ENCODE measurements at places on chromosomes 4 and X.

DNA sequence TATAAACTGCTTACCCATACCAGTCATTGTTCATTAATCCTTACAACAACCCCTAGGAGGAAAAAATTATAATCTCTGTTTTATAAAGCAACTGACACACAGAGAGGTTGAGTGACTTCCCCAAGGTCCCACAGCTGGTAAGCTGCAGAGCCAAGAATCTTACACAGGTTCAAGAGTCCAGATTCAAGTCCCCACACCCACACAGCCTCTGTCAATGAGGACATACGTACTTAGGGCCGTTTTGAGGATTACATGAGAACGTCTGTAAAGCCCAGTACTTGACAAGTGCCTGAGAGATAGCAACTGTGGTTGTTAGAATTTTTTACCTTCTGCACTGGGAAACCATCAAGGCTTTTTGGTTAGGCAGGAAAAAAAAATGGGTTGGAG is 556 bp upstream of the SLC25A43 start:
- no peak for DNase-seq

DNA sequence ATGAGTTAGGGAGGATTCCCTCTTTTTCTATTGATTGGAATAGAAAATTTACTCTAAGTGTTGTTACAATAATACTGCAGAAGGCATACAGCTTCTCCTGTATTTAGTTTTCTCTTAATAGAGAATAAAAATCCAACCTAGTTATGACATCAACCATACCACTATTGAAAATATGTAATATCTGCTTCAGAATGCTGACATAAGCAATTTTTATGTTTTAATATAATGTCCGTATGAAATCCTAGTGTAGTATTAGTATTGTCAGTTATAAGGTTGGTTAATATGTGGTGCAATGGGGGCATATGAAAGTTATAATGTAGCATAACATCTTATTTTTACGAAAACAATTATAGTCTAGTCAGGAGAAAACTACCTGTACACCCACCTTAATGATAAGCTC is 68.2 kb downstream of the HEPH start:
- no peak for DNase-seq

GRCh38 chr4:7871356-7871755 is 68.3 kb downstream of the AFAP1 start:
- no peak for DNase-seq

DNA sequence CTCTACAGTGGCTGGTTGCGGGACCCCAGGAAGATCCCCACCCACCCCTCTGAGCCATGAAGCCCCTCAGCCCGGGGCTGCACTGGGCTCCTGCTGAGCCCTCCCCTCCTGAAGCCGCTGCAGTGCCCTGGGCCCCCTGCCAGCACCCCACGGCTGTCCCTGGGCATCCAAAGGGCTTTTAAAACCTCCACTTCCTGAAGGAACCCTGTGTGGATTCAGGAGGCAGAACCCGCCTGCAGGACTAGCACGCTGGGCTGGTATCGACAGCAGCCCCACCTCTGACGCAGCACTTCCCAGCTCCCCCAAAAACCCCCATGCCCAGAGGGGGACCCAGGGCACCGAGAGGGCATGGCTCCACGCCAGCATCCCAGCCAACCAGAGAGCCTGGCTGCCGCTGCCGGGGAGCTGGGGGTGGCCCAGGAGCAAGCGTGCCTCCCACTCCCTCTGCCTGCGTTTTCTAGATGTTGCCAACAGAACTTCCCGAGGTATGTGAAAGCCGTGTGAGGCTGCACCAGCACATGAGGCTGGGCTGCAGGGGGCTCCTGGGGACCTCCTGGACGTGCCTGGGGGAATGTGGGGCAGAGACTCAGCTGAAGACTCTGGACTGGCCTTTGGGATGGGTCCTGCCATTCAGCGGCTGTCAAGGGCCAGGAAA is 6.3 kb downstream of the MXD4 start:
- no peak for DNase-seq

DNA sequence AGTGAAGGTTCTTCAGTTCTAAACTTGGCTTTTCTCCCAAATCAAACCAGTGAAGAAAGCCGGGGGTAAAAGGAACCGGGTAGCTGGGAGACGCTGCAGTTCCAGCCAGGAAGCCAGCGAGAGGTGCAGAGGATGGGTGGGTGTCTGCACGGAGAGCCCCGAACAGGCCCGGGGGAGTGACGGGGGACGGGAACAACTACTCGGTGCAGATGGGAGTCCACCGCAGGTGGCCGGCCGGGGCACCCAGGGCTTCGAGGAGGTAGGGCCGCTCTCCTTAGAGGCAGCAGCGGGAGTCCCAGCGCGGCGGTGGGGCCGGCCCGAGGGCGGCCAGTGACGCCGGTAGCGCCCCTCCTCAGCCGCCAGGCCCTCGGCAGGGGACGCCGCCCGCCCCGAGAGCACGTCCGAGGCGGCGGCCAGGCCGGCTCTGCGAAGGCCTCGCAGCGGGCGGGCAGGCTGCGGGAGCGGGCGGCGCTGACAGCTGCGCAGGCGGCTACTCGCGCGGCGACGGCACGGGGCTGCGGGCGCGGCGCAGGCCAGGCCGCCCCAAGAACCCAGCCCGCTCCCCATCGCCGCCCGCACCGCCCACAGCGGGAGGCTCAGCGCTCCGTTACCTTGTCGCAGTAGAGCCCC is 449 bp downstream of the FBXL5 start:
- no peak for DNase-seq

- DNase-seq, result no peak
Observed at GRCh38 chr4:57614257-57614932, 504.2 kb upstream of the IGFBP7 start.

DNA sequence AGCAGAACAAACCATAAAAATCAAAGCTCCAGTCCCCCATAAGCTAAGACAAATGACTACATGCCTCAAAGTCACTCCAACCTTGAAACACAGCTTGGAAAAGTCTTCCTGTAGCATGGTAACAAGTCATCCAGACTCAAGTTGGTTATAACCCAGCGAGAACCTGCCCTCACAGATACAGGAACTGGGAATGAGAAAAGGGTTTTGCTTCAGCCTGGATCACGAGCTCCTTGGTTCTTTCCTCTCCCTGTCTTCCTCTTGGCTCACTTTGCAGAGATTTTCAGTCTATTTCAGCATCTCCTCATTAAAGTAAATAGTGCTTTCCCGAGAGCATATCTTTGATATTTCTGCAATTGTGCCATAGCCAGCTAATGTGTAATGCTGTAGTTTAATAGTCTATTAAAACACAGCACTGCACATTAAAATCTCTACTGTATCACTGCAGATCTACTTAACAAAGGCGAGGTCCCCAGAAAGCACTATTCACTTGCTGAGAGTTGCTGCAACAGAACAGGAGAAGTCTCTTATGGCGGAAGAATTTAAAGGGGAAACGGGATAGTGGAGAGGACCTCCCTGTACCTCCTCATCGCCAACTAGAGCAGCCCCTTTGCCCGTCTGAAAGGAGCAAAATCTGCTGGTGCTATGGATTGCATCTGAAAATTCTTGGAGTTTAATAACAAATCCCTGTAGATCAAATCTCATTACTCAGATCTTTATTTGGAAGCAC is 249.3 kb upstream of the GATB start:
- DNase-seq, result no peak

DNA sequence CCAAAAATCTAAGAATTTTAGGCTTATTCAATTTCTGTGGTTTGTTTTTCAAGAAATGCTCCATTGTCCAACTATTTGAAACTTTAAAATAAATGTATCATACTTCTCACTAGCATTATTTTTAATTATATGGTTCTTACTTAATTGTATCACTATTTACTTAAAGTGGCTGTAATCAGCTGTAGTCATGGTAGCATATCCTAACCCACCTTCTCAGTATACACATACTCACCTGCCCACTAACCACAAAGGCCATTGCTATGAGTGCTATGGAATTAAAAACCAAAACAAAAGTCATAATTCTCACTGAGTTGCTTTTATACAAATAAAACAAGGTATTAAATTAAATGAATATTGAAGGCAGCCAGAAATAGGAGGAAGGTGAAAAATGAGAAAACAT is 5.0 kb downstream of the FBXO8 start:
- no peak for DNase-seq

DNA sequence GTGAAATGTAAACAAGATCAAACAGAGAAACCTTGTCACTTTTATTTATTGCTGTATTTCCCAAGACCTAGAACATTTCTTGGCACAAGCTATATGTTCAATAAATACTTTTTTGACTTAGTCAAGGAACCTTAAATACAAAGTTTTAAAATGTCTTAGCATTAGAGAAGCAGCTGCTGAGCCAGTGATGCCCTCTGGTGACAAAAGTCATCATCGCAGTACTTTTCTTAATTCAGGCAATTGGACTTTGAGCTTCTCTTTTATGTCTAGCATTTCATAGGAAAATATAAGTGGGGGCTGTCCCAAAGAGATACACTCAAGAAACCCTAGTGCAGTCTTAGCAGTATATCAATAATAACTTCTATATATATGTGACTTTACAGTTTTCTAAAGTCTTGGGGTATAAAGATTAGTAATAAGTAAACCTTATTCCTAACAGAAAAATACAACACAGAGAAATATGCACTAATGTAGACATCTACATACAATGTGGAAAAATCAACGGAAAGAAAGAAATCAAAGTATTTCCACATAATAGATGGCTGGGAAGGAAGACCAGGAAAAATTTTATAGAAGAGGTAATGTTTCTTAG is 118.4 kb downstream of the DTHD1 start:
- DNase-seq, result no peak

DNA sequence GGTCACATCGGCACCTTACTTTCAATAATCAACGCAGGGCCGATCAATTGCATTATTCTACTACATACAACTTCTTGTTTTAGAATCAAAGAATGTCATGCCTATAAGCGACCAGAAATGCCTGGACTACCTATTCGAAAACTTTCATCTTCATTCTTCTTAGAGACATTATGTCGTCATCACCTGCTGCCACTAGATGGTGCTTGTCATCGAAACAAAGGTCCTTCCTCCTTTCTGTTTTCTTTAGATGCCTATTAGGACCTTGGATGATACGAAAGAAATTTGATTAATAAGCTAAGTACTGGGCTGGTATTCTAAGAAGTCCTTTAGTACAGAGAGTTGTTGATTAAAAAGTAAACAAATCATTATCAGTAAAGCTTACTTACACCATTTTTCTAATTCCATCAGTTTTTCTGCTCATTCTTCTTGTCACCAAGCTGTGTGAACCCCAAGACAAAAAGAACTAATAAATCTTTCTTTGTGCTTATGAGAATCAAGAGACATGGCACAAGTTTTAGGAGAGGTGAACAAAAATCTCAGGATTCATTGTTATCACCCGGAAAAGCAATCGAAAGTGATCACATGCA is 154.5 kb upstream of the SLC4A4 start:
- peak; percentile 6 for DNase-seq

GRCh38 chr4:56971383-56971782 is 6.0 kb downstream of the NOA1 start:
- DNase-seq, result no peak

DNA sequence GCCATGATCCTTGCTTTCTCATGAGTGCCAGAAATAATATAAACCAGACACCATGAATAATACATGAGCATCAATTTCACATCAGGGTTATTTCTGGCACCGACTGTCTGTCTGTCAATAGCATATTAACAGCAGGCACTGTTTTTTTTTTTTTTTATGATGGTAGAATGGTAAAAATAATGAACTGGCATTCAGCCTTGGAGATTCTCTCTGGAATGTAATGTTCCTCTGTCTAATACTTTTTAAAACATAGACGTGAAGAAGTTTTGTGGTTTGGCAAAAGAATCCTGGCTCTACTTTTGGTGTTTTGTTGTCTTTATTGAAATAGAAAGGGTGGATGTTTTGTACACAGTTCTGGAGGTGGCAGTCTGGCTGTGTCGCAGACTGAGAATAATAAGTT is 874.6 kb upstream of the PRKX start:
- DNase-seq, result no peak

DNA sequence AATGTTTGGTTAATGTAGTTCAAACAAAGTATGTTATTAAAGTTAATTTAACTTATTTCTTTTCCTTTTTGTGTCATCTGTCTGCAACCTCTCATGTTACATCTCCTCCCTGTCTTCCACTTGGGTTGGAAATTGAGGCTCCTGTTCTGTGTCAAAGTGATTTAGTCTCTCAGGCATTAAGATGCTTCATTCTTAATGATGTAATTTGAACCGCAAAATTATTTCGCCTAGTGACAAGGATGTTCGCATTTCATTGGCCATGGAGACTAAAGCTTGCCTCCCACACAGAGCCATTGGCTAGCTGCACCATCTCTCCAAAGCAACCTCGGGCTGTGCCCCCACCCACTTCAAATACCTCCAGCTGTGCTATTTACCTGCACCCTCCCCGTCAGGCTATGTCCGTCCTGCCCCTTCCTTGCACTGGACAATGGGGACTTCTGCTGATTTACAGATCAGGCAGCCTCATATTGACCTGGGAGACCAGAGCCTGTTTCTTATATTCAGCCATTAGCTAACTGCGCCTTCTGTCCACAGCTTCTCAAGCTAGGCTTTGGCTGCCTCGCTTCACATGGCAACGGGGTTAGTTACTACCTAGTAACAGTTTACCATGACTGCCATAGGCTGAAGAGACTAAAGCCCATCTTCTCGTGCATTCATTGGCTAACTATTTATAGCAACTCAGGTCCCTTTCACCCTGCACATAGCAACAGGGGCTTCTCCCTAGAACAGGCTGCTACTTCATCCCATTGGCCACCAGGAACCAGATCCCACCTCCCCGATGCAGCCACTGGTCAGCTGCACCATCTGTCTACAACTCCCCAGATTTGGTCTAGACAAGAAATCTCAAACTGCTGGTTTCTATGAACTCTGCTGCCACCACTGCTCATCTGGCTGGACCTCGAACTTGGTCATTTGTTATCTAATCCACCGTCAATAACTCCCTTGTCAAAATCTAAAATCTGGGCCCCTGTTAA is 8.6 kb upstream of the ZNF157 start:
- no peak for DNase-seq

DNA sequence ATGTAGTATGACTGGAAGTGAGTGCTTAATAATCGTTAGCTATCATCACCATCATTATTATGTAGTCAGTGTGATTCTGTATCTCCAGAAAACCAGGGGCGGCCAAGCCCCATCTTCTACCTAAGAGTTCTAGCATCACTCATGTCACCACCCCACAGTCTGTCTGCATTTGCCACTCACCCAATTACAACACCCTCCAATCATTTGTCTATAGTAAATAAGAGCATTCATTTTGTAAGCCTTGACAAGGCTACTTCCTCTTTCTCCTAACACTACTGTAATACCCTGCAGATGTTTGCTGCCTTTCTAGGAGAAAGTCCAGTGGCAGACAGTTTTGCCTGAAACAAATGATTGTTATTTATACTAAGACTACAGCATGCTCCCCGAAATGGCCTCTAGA is 15.8 kb upstream of the IL21 start:
- DNase-seq, result no peak

All from activated CD8-positive, alpha-beta memory T cell treated with anti-CD3 and anti-CD28 coated beads for 1 hour (primary cell).